Right atrium auricular region (tissue), 2 donors: ENCODE measurements at places on chromosomes 12 and 14. TPM values are rescaled to one million over a fixed set of nuclear protein-coding genes. Genes with fewer than 3 reads are reported as not detected.

GRCh38 chr12:118925407-118925806 lies 55.9 kb upstream of the SRRM4 start:
- DNase-seq = no peak
- no peaks in the 10 kb centered on the region for H3K4me1 ChIP-seq
- H3K27ac ChIP-seq = no peak overlapping the region
- no peaks in the 10 kb centered on the region for H3K27me3 ChIP-seq

DNA sequence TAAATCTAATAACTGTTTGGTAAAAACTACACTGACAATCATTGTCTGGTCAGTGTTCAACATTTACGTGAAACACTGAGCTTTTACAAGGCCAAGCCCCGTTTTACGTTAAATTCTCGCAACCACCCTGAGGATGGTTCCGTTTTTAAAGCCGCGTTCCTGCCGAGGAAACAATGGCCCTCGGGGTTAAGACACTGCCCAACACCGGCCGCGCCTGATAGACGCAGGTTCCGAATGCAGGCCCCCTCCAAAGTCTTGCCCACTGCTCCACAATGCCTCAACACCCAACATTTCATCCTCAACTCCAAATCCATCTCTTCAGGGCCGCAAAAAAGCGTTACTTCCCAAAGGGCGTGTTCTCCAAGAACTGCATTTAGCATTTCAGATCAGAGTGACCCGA lies 953 bp upstream of the SNRPF start:
- no peak for DNase-seq
- no peak overlapping the region for H3K27ac ChIP-seq
- no peak overlapping the region for H3K4me3 ChIP-seq

DNA sequence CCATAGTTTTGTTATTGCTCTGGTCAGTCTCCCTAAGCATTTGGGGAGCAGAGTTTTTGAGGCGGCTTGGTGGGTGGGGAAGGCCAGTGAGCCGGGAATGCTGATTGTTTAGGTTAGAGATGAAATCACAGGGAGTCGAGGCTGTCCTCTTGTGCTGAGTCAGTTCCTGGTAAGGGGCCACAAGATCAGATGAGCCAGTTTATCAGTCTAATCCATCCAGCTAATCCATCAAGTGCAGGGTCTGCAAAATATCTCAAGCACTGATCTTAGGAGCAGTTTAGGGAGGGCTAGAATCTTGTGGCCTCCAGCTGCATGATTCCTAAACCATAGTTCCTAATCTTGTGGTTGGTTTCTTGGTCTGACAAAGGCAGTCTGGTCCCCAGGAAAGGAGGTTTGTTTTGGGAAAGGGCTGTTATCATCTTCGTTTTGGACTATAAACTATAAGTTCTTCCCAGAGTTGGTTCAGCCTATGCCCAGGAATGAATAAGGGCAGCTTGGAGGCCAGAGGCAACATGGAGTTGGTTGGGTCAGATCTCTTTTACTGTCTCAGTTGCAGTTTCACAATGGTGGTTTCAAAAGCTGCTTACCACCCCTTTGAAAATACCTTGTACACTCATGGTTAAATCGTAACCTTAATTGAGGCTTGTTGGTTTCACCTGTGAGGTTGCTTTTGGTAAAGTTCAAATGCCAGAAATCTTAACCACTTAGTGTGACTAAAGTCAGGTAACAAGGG lies 33.6 kb upstream of the HIGD1C start:
- no peaks in the 10 kb centered on the region for H3K36me3 ChIP-seq
- no peak for DNase-seq
- no peak overlapping the region for H3K27ac ChIP-seq
- H3K4me3 ChIP-seq = no peak overlapping the region

The NGB gene
- not detected for total RNA-seq

GRCh38 chr14:35133542-35134328 lies 11.4 kb downstream of the PRORP start:
- H3K27ac ChIP-seq = no peak overlapping the region
- H3K4me1 ChIP-seq = no peaks in the 10 kb centered on the region
- H3K4me3 ChIP-seq = no peak overlapping the region

The PSMA6 gene
- 191 TPM for total RNA-seq

- H3K4me3 ChIP-seq = peak within 1 kb of the TSS; percentile 45
- H3K27me3 ChIP-seq = no peaks in the 10 kb centered on the region
- H3K4me1 ChIP-seq = peaks cover 7% of the 10 kb centered on the region
- no peak within 1 kb of the TSS for H3K27ac ChIP-seq
- DNase-seq = no peak
Measured at GRCh38 chr14:61812347-61813095, 50.3 kb downstream of the SNAPC1 start.

The CD163L1 gene
- total RNA-seq = 0.24 TPM

- peaks cover 3% of the 10 kb centered on the region for H3K27me3 ChIP-seq
- no peaks in the 10 kb centered on the region for H3K36me3 ChIP-seq
- H3K4me1 ChIP-seq = no peaks in the 10 kb centered on the region
- DNase-seq = no peak
- no peak overlapping the region for H3K4me3 ChIP-seq
- no peak overlapping the region for H3K27ac ChIP-seq
Measured at GRCh38 chr12:5396541-5396940, 35.4 kb upstream of the NTF3 start.

DNA sequence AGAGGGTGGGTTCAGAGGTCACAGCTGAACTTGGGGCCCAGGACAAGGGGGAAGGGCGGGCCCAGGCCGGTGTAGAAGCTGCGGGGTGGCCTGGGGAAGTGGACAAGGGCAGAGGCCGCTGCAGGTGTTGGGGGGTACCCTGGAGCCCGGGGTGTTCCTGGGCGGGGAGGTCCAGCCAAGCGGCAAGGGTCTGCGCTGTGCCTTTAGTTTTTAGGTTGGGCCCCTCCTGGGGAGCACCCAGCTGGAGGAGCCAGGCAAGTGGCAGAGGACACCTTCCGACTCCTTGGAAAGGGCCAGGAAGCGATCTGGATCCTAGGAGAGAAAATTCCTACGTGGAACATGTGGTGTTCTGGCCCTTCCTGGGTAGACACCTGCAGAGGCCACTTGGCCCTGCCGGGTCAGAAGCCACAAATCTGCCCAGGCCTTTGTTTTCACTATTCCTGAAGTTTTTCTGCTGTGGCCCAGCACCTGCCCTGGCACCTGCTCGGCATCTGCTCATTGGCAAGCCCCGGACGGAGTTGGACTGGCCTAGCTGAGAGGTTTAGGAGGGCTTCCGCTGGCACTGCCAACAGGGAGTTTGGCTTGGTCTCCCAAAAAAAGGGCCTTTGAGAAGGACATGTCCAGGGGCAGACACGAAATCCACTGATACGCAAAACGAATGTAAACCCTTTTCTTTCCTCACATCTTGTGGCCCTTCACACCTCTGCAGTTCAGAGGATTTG lies 61.1 kb downstream of the SMUG1 start:
- H3K36me3 ChIP-seq = no peaks in the 10 kb centered on the region
- peak overlapping the region; percentile 63 for H3K4me3 ChIP-seq
- H3K4me1 ChIP-seq = no peaks in the 10 kb centered on the region
- no peaks in the 10 kb centered on the region for H3K27me3 ChIP-seq
- peak overlapping the region; percentile 76 for H3K27ac ChIP-seq

DNA sequence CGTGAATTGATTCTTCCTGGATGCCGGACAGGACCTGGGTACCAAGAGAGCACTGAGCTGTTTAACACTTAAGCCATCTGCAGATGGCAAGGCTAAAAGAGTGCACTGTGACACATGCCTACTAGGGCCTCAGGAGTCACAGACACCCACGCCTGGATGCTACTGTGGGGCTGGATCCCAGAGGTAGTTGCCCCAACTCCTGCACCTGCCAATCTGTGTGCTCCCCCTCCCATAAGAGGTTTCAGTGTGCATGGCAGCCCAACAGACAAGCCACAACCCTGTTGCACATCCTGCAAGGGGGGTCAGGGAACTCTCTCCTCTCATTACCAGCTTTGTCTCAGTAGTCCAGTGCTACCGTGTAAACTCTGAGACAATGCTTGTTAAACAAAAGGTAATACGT lies 169.0 kb downstream of the CEP128 start:
- no peaks in the 10 kb centered on the region for H3K36me3 ChIP-seq
- H3K4me3 ChIP-seq = no peak overlapping the region
- no peaks in the 10 kb centered on the region for H3K27me3 ChIP-seq
- H3K4me1 ChIP-seq = no peaks in the 10 kb centered on the region
- H3K27ac ChIP-seq = no peak overlapping the region
- DNase-seq = no peak

The RTL1 gene
- total RNA-seq = not detected
